ENCODE measurements at places on chromosomes 4 and X. TPM values are rescaled to one million over a fixed set of nuclear protein-coding genes. Genes with fewer than 3 reads are reported as not detected.

GRCh38 chrX:138875472-138875871 lies 164.0 kb upstream of the FGF13 start:
- no peak for DNase-seq

- DNase-seq, result no peak
Observed at GRCh38 chrX:66680451-66680850, 41.6 kb upstream of the EDA2R start.

DNA sequence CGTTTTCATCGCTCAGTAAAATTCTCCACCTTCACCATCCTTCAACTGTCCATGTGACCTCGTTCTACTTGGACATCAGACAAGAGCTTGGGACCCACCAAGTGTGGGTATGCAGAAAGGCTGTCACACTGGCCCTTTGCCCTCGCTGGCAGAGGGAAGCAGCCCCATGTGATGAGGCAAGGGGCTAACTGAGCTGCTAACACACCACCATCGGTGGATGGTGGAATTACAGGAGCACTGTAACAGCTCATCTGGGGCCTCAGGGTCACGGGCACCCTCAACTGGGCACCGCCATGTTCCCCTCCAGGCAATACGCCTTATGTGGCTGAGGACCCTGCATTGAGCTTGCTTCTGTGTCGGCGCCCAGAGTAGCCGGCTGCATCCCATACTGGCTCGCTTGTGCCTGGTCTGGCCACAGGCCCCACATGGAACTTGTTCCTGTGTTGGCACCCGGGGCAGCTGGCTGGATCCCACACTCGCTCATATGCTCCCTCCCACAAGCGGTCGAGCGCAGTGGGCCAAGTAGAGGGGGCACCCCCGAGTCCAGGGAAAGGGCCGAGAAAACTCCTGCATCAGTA lies 109.5 kb downstream of the TAB3 start:
- DNase-seq, result no peak

- DNase-seq, result no peak
Observed at GRCh38 chr4:102343964-102344519, 1.2 kb downstream of the SLC39A8 start.

- DNase-seq, result peak; percentile 24
Observed at GRCh38 chr4:176001151-176002006, 64.3 kb upstream of the WDR17 start.

GRCh38 chr4:89119836-89120235 lies 8.5 kb downstream of the TIGD2 start:
- no peak for DNase-seq

SOX3 gene
- total RNA-seq, result not detected

PRRG3 gene
- not detected for total RNA-seq

LRRC66 gene
- 0.78 TPM for total RNA-seq

RBM47 gene
- total RNA-seq, result 12.6 TPM

ZNF711 gene
- total RNA-seq, result 7.0 TPM

All from B cell (primary cell).